Urinary bladder (tissue), 4 donors: ENCODE measurements at places on chromosomes 11 and 22. TPM values are rescaled to one million over a fixed set of nuclear protein-coding genes. Genes with fewer than 3 reads are reported as not detected.

DNA sequence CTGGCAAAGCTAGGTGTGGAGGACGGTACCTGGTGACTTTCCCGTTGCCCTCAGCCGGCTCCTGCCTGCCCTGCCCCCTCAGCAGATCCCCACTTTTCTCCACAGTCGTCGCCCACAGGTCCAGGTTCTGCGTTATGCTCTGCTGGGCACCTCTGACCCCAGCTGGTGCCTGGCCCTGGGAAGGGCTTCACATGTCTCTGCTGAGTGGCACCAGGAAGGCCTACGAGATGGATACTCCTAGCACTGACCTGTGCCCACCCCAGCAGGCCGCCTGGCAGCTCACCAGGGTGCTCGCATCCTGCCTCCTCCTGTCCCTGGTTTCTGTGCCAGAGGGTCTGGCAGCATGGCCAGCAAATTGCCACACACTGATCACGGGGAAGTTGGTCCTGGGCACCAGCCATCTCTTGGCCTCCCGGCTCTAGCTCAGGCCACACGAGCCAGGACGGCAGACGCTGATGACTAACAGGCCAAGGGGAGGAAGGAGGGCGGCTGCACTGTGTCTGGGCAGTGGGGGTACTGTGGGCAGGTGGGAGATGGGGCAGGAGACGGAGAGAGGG is 13.8 kb downstream of the CARS1 start:
- DNase-seq = no peak

- no peak for DNase-seq
These were observed 3.0 kb downstream of the PKP3 start for GRCh38 chr11:396948-397548.

- no peak for DNase-seq
These were observed 172.1 kb downstream of the DYNC2H1 start for GRCh38 chr11:103281301-103281700.

DNA sequence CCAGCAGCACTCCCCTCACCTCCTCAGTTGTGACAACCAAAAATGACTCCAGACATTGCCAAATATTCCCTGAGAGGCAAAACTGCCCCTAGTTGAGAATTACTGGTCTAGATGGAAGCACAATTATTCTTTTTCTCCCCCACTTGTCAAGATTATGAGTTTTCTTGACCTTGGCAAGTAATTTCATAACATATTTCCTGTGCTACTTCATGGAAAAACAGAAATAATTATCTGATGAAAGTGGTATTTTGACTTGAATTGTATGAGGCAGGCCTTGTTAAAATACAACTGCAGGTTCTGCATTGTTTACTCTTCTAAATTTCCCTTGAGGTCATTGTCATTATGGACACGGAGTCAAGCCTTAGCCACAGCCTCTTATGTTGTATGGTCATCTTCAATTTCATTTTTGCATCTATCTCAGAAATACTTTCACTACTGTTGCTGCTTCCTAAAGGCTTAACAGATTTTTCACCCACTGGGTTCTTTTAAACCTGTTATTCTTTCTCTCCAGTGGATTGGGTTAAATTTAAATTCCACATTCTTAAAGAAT is 32.2 kb upstream of the LDLRAD3 start:
- DNase-seq = no peak

GRCh38 chr11:113528982-113529381 is 53.8 kb upstream of the DRD2 start:
- DNase-seq = no peak

TMEM191C gene
- total RNA-seq = 0.85 TPM

VPREB3 gene
- total RNA-seq = not detected

OR51E2 gene
- 0.63 TPM for total RNA-seq
